ENCODE measurements at places on chromosomes 7 and 10. TPM values are rescaled to one million over a fixed set of nuclear protein-coding genes. Genes with fewer than 3 reads are reported as not detected.

The MASTL gene
- total RNA-seq = 5.6 TPM

The SSC4D gene
- total RNA-seq = 3.7 TPM

The EEPD1 gene
- total RNA-seq = 18.5 TPM

The HOXA2 gene
- 1.2 TPM for total RNA-seq

The SPDYE2 gene
- not detected for total RNA-seq

DNA sequence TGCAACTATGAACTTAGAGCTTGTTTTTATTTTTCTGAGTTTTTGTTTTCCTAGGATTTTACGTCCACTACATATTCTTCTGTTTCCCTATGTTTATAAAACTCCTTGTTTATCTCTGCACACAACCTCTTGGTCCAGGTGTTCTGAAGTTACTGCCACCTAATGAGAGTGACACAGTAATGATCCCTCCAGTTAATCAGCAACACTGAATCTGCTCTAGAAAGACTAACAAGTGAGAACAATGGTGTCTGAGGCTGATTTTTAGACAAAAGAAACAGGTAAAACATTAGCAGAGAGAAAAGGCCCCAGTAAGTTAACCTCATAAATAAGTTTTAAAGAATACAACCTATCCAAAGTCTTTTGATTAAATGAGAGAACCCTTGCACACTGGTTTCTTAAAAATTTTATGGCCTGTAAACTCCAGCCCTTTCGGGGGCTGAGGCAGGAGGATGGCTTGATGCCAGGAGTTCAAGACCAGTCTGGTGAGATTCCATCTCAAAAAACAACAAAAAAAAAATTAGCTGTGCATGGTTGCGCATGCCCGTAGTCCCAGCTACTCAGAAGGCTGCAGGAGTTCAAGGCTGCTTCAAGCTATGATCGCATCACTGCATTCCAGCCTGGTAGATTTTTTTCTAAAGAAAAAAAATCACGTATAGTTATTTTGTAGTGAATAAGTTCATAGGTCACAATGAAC, 397.6 kb downstream of the MAGI2 start:
- no peak for DNase-seq

DNA sequence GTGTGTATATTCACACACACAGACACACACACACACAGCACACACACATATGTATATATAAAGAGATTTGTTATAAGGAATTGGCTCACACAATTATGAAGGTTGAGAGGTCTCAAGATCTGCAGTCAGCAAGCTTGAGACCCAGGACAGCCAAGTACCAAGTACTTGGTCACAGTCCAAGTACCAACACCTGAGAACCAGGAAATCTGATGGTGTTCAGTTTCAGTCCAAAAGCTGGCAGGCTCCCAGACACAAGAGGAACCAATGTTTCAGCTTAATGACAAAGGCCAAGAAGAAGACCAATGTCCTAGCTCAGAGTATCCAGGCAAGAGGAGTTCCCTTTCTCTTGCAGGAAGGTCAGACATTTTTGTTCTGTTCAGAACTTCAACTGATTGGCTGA, 780.2 kb downstream of the MAGI2 start:
- DNase-seq = no peak

- DNase-seq = no peak
These were observed 232.7 kb downstream of the POU6F2 start for GRCh38 chr7:39210362-39210761.

- no peak for DNase-seq
These were observed 76.6 kb upstream of the ADO start for GRCh38 chr10:62727934-62728333.

All from mesenteric fat pad (tissue), 1 donor.